ENCODE measurements at places on chromosomes 2 and 18. TPM values are rescaled to one million over a fixed set of nuclear protein-coding genes. Genes with fewer than 3 reads are reported as not detected.

Gene EGR4
- 0.99 TPM for polyA plus RNA-seq

Gene IL36G
- not detected for polyA plus RNA-seq

Gene TDRD15
- polyA plus RNA-seq: not detected

Gene CCDC85A
- 0.19 TPM for polyA plus RNA-seq

Gene CXCR4
- polyA plus RNA-seq: 6.1 TPM

Gene IL37
- not detected for polyA plus RNA-seq

Gene COL6A3
- polyA plus RNA-seq: 0.03 TPM

Gene PPP1R7
- 79.9 TPM for polyA plus RNA-seq

Gene PCARE
- polyA plus RNA-seq: 0.22 TPM

Gene SIX3
- polyA plus RNA-seq: not detected

Gene GKN2
- not detected for polyA plus RNA-seq

Gene GPR155
- polyA plus RNA-seq: 25.8 TPM

Gene SIX2
- polyA plus RNA-seq: not detected

Gene RIT2
- 15.9 TPM for polyA plus RNA-seq

Gene AGBL5
- 2.3 TPM for polyA plus RNA-seq

Gene ACAA2
- polyA plus RNA-seq: 12.0 TPM

Gene ANKRD44
- polyA plus RNA-seq: 2.4 TPM

Gene EN1
- polyA plus RNA-seq: not detected

Gene CBLN2
- 8.2 TPM for polyA plus RNA-seq

Gene AMER3
- polyA plus RNA-seq: 0.70 TPM

Gene ZNF396
- polyA plus RNA-seq: 2.4 TPM

Gene SPOPL
- 6.9 TPM for polyA plus RNA-seq

Gene C1GALT1C1L
- polyA plus RNA-seq: 2.1 TPM

Gene MC4R
- not detected for polyA plus RNA-seq

Gene PIEZO2
- 0.16 TPM for polyA plus RNA-seq

Gene SPTBN1
- polyA plus RNA-seq: 90.4 TPM

Gene CMPK2
- polyA plus RNA-seq: not detected

Gene GNLY
- polyA plus RNA-seq: not detected

Gene METTL21A
- polyA plus RNA-seq: 79.7 TPM

Gene DNAH7
- polyA plus RNA-seq: 2.3 TPM

Gene BMP10
- polyA plus RNA-seq: not detected

Gene TRIM43
- polyA plus RNA-seq: not detected

Gene CELF4
- polyA plus RNA-seq: 3.8 TPM

Gene SLC9A4
- 0.15 TPM for polyA plus RNA-seq

Gene FBXO48
- 0.90 TPM for polyA plus RNA-seq

Gene SCYGR7
- polyA plus RNA-seq: not detected

Gene TUBB8B
- polyA plus RNA-seq: not detected

Gene PRKAG3
- not detected for polyA plus RNA-seq

Gene IGFBP5
- 2.0 TPM for polyA plus RNA-seq

Gene RALBP1
- polyA plus RNA-seq: 12.8 TPM

Gene TMEM169
- 2.9 TPM for polyA plus RNA-seq

Measured in Purkinje cell (primary cell).